ENCODE measurements at places on chromosomes 7 and 10. TPM values are rescaled to one million over a fixed set of nuclear protein-coding genes. Genes with fewer than 3 reads are reported as not detected.

The NPC1L1 gene
- polyA plus RNA-seq: 3.9 TPM

The NEBL gene
- polyA plus RNA-seq: 87.7 TPM

The PANK1 gene
- polyA plus RNA-seq: 43.1 TPM

- no peak for DNase-seq
These were observed 7.7 kb downstream of the TMEM168 start for GRCh38 chr7:112782498-112782897.

DNA sequence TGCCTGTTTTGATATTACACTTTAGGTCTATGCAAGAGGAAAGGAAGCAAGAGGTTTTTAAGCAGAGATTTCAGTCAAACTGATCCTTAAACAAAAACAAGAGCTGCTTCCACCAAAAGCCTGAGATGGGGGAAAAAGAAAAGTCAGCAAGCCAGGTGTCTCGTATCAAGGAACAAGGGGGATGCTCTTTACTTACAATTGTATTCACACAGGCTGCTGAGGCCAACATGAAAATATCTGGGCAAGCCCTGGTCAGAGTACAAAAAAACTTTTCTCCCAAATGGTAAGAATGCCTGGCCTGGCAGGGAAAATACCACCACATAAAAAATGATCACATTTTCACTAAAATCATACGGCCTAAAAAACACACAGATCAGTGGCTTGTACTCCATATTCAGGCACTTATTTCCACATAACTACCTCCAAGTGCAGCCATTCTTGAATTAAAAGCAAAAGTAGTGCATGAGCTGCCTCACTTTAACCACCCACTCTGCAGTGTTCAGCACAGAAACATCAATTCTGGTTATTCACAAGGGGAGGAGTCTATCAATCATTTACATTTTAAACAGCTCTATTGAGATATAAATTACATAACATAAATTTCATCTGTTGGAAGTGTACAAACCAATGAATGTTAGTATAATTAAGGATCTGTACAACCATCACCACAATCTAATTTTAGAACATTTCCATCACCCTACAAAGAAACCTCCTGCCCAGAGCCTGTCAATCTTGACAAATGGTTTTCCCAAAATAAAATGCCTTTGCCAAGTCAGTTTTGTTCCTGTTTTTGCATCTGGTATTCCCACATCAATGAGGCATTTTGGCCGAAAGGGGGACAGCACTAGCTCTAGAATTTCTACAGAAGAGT lies 70.2 kb downstream of the GRB10 start:
- no peak for DNase-seq

DNA sequence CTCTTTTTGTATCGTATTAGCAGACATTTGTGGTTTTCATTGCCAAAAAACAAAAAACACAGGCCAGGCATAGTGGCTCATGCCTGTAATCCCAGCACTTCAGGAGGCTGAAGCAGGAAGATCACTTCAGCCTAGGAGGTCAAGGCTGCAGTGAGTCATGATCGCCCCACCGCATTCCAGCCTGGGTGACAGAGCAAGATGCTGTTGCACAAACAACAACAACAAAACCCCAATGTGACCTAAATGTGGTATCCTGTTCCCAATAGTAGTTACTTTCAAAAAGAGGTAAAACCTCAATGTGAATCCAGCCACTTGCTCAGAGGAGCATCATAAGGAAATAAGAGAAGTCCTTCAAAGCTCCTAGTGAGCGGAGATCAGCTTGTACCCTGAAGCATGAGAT lies 45.8 kb upstream of the SKAP2 start:
- no peak for DNase-seq
